ENCODE measurements at places on chromosomes 5 and 9.

DNA sequence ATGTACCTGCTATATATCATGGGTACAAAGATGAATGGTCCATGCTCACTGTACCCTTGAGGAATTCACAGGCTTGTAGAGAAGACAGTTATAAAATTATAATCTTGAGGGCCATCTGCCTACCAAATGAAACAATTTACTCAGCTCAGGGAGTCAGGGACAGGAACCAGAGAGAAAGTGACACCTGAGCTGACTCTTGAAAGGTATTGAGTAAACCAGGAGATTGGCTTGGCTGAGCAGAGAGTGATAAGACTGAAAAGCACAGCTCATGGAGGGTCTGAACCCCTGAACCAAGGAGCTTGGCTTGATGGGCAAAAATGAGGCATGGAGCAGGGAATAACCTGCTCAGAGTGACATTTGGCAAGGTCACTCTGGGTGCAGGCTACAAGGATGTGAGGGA lies 147.3 kb downstream of the FAM114A2 start:
- H3K27me3 ChIP-seq = no peaks in the 10 kb centered on the region
- no peak overlapping the region for H3K27ac ChIP-seq

- DNase-seq = no peak
- no peaks in the 10 kb centered on the region for H3K4me1 ChIP-seq
- no peak overlapping the region for H3K4me3 ChIP-seq
Observed at GRCh38 chr9:6525326-6526045, 112.5 kb downstream of the UHRF2 start.

DNA sequence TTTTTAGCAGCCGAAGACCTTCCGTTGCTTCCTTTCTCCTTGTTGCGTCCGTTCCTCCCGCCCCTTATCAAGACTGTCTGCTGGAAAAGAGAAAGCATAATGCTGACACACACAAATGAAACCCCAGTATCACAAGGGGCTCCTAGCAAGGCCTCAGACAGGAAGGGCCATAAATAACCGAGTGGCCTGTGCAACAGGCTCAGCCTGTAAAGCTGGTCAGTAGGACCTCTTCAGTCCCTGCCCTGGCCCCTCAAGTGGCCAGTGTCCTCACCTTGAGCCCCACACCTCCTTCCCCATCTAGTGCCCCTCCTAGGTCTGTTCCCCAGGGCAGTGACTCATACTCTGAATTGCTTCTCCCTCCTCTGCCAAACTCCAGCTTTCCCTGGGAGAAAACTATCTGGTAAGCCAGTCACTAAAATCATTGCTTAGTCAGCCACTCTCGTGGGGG lies 174.6 kb upstream of the IL12B start:
- H3K27me3 ChIP-seq = no peaks in the 10 kb centered on the region
- no peaks in the 10 kb centered on the region for H3K4me1 ChIP-seq
- DNase-seq = no peak
- H3K4me3 ChIP-seq = no peak overlapping the region
- H3K36me3 ChIP-seq = no peaks in the 10 kb centered on the region

- H3K36me3 ChIP-seq = peaks cover 27% of the 10 kb centered on the region
- no peak for DNase-seq
- H3K27ac ChIP-seq = peak overlapping the region; percentile 61
- H3K27me3 ChIP-seq = no peaks in the 10 kb centered on the region
- peaks cover 20% of the 10 kb centered on the region for H3K4me1 ChIP-seq
Observed at GRCh38 chr9:123111427-123112014, 78.1 kb downstream of the GPR21 start.

- no peak overlapping the region for H3K4me3 ChIP-seq
- DNase-seq = no peak
- no peaks in the 10 kb centered on the region for H3K4me1 ChIP-seq
- H3K27me3 ChIP-seq = no peaks in the 10 kb centered on the region
Observed at GRCh38 chr5:137086342-137086741, 412.8 kb downstream of the SPOCK1 start.

DNA sequence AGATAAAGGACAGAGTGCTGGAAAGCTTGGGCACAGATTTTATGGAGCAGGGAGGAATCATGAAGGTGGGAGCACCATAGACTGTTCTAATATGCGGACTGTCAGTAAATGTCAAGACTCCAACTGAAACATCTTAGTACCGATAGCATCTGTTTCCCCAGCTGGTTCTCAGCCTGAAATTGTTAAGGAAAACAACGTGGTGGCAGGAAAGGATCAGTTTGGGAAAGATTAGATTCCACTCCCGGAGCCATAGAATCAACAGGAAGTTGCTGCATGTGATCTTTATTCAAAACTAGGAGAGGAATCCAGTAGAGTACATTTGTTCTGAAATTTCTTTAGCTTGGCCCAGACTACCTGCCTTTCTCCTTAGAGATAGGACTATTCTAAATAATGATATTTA lies 559.1 kb downstream of the CSNK1G3 start:
- H3K4me3 ChIP-seq = no peak overlapping the region
- H3K27ac ChIP-seq = no peak overlapping the region
- no peaks in the 10 kb centered on the region for H3K4me1 ChIP-seq
- no peaks in the 10 kb centered on the region for H3K27me3 ChIP-seq

- H3K27ac ChIP-seq = no peak overlapping the region
- H3K4me1 ChIP-seq = peaks cover 8% of the 10 kb centered on the region
- no peaks in the 10 kb centered on the region for H3K36me3 ChIP-seq
- peaks cover 15% of the 10 kb centered on the region for H3K27me3 ChIP-seq
- DNase-seq = no peak
Observed at GRCh38 chr9:129442803-129443511, 177.9 kb downstream of the C9orf50 start.

DNA sequence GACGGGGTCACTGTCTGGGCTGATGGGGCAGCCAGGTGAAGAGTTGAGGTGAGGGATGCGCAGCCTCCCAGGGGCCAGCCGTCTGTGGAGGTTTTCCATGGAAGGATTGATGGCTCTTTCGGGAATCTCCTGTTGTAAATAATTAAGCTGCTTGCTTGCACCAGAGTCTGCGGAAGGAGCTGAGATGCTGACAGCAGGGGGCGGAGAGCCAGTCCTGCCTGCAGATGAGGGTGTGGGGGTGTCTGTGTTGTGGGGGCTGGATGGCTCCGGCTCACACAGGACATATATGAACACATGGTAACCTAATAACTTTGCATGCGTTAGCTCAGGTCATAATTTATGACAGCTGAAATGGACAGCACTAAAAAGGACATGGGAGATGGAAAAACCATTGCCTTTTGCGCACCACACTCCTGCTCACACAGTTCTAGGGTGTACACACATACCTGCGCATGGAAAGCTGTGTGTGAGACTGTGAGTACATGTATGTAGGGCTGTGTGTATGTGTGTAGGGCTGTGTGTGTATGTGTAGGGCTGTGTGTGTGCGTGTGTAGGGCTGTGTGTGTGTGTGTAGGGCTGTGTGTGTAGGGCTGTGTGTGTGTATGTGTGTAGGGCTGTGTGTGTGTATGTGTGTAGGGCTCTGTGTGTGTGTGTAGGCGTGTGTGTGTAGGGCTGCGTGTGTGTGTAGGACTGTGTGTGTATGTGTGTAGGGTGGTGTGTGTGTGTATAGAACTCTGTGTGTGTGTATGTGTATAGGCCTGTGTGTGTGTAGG lies 36.8 kb upstream of the SEMA4D start:
- no peak for DNase-seq
- no peak overlapping the region for H3K4me3 ChIP-seq
- peak overlapping the region; percentile 72 for H3K27ac ChIP-seq
- H3K27me3 ChIP-seq = no peaks in the 10 kb centered on the region
- H3K4me1 ChIP-seq = peaks cover 97% of the 10 kb centered on the region

- no peak for DNase-seq
- H3K36me3 ChIP-seq = no peaks in the 10 kb centered on the region
- no peak overlapping the region for H3K4me3 ChIP-seq
- no peak overlapping the region for H3K27ac ChIP-seq
Observed at GRCh38 chr5:145681686-145682085, 153.5 kb downstream of the PRELID2 start.

GRCh38 chr5:124456249-124456648 lies 290.2 kb downstream of the ZNF608 start:
- no peak for DNase-seq
- H3K4me3 ChIP-seq = no peak overlapping the region
- no peaks in the 10 kb centered on the region for H3K36me3 ChIP-seq
- H3K27me3 ChIP-seq = no peaks in the 10 kb centered on the region
- no peak overlapping the region for H3K27ac ChIP-seq

DNA sequence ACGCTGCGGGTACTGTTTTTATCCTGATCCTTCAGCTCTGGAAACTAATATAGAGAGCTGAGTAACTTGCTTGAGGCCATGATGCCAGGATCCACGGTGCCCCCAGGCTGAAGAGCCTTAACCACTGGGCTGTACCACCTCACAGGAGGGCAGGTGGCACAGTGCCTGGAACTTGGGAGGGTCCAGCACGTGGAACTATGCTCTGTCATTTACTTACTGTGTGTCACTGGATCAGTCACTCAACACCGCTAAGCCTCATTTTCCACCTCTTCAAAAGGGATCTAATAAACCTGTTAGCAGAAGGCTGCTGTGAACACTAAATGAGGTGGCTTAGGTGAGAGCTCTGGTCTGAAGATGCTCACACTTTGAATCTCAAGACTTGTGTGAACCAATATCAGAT lies 29.6 kb downstream of the KCNIP1 start:
- H3K4me3 ChIP-seq = no peak overlapping the region
- no peaks in the 10 kb centered on the region for H3K36me3 ChIP-seq
- no peak overlapping the region for H3K27ac ChIP-seq
- H3K27me3 ChIP-seq = no peaks in the 10 kb centered on the region

DNA sequence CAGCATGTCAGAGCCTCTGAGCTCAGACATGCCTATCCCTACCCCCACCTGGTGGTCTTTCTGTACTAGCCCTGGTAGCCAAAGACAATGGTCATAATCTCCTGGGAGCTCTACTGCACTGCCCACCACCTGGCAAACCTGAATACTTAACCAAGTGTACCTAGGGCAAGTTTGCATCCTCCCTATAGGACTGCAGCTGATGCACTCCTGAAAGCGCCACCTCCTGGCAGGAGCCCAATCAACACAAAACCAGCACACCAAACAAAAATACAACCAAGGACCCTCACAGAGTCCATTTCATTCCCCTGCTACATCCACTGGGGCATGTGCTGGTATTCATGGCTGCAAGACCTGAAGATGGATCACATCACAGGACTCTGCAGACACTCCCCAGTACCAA lies 14.8 kb upstream of the FAM174A start:
- no peak overlapping the region for H3K4me3 ChIP-seq
- no peak for DNase-seq
- no peak overlapping the region for H3K27ac ChIP-seq
- H3K4me1 ChIP-seq = no peaks in the 10 kb centered on the region
- no peaks in the 10 kb centered on the region for H3K36me3 ChIP-seq

GRCh38 chr5:138722544-138723177 lies 30.6 kb upstream of the CTNNA1 start:
- no peak overlapping the region for H3K4me3 ChIP-seq
- no peak overlapping the region for H3K27ac ChIP-seq
- peaks cover 4% of the 10 kb centered on the region for H3K4me1 ChIP-seq
- H3K27me3 ChIP-seq = peaks cover 13% of the 10 kb centered on the region

GRCh38 chr5:126129431-126129830 lies 293.8 kb upstream of the GRAMD2B start:
- H3K27me3 ChIP-seq = no peaks in the 10 kb centered on the region
- no peak overlapping the region for H3K4me3 ChIP-seq
- no peak for DNase-seq
- H3K4me1 ChIP-seq = no peaks in the 10 kb centered on the region
- no peaks in the 10 kb centered on the region for H3K36me3 ChIP-seq

DNA sequence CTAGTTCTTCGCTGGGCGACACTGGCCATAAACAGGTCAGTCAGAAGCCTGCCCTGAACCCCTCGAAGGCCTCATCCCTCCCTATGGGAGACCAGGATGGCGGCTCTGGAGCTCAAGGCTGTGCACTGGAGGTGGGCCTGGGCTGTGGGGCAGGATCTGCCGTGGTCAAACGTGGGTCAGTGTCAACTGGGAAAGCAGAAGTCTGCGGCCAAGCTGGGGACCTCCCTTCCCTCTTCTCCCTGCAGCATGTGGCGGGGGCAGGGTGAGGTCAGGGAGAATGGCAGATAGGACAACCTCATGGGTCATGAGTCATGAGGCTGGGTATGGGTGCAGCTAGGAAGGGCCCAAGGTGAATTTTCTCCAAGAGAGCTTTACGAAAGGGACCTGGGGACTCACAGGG lies 132.9 kb downstream of the RXRA start:
- no peak for DNase-seq
- H3K4me1 ChIP-seq = peaks cover 26% of the 10 kb centered on the region
- H3K36me3 ChIP-seq = no peaks in the 10 kb centered on the region
- no peaks in the 10 kb centered on the region for H3K27me3 ChIP-seq

DNA sequence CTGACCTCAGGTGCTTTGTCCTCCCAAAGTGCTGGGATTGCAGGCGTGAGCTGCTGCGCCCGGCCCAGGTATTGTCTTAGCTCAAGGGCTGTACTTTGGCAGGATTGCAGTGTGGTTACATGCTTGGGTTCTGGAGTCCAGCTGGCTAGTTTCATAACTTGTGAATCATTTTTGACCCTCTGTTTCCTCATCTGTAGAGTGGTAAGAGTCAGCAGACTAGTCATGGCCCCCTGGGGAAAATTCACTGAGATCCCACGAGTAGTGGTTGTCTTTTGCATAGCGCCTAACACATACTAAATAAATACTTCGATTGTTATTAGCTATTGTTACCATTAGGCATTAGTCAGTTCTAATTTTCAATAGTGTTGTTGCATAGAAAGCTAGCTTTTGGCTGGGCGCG lies 14.3 kb downstream of the PTPA start:
- no peak overlapping the region for H3K4me3 ChIP-seq
- no peaks in the 10 kb centered on the region for H3K4me1 ChIP-seq
- peaks cover 71% of the 10 kb centered on the region for H3K36me3 ChIP-seq
- no peak overlapping the region for H3K27ac ChIP-seq

DNA sequence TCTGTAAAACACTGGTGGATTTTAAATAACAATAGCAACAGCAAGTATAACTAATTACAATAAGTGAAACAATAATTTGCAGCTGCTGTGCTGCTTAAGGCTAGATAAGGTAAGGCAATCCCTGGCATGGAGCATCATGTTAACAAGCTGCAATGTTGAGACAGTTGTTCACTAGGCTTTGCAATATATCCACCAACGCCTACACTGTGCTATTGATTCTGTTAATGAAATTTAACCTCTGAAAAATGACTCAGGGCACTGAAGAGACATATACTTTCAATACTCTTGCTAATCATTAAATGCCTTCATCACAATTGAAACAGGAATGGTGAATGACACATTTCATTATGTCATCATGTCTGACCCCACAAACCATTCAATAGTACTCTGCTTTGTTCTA lies 255.0 kb downstream of the EFNA5 start:
- DNase-seq = no peak
- H3K27ac ChIP-seq = no peak overlapping the region
- peaks cover 4% of the 10 kb centered on the region for H3K27me3 ChIP-seq
- H3K4me1 ChIP-seq = no peaks in the 10 kb centered on the region
- no peak overlapping the region for H3K4me3 ChIP-seq

All from CD4-positive, alpha-beta T cell (primary cell).